ENCODE measurements at places on chromosomes 7 and 10. TPM values are rescaled to one million over a fixed set of nuclear protein-coding genes. Genes with fewer than 3 reads are reported as not detected.

DNA sequence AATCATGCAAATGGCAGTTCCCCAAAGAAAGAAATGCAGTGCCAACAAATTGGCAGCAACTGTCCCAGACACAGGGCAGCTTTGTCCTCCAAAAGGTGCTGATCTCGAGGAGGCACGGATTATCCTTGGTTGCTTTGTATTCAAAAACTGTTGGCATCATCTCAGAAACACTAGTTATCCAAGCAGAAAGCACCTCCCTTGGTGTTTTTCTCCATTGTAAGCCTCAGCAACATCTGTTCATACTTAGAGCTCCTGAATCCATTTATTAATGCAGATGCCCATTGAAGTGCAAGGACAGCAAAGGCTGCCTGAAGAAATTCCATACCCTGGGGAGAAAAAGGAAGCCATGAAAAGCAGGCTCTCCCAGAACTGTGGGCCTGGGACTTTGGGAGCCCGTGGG, 1.1 kb upstream of the NPS start:
- DNase-seq = no peak

- DNase-seq = no peak
Measured at GRCh38 chr7:92994901-92995300, 122.9 kb downstream of the SAMD9 start.

Gene MRLN
- not detected for total RNA-seq

DNA sequence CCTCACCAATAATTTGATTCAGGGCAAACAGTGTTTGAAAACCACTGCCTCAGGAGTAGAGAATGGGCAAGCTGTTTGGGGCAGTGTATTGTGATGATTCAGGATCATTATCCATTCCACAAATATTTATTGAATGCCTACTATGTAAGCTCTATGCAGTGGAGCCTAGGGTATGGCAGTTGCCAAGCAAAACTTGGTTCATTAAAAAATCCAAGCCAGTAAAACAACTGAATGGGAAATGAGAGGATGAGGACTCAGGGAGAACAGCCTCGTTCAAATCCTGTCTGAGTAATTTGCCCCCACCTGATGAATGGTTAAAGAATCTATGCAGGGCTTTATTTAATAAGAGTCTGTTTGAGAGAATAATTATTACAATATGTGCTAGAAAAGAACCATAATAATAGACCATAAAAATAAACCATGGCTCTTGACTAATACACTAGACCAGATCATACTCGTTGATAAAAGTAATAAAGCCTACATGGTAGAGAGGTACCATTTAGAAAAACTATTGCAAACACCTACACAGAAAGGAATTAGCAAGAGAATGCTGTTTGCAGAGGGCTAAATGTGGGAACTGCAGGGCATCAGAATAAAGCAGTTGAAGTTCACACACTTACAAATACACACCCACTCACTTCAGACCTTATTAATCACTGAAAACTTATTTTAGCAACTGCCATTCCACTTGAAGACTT, 71.7 kb downstream of the CREB5 start:
- no peak for DNase-seq

DNA sequence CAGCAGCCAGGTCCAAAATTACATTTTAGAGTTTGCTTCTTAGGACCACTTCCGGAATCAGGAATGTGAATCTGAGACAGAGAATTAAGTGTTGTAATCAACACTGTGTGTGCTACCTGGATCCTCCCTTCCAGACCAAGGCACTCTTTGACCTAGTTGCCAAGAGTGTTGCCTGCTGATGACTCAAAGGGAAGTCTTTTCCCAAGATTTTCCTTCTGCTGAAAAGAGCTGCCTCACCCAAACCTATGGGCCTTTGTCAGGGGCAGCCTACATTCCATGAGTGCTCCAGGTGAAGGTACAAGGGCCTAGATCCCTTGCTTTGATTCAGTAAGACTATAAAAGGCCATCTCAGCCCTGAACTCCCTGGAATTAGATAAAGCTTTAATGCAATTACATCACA, 712.5 kb upstream of the ANKRD30A start:
- no peak for DNase-seq

GRCh38 chr7:66152371-66153191, 37.9 kb downstream of the CRCP start:
- DNase-seq = no peak

DNA sequence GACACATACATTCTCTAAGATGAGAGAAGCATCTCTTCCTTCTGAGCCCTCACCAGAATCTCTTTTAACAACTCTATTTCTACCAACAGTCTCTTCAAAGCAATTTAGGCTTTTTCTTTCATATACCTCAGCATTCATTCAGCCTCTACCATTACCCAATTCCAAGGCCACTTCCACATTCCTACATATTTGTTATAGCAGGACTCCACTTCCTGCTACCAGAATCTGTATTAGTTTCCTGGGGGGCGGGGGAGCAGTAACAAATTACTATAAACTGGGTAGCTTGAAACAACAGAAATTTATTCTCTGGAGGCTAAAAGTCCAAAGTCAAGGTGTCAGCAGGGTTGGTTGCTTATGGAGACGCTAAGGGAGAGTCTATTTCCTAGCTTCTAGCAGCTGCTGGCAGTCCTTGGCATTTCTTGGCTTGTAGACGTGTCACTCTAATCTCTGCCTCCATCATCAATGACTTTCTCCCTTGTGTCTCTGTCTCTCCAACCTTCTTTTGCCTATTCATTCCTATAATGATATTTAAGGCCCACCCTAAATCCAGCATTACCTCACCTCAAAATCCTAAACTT, 7.4 kb downstream of the PRPS1L1 start:
- no peak for DNase-seq

GRCh38 chr10:114911801-114912469, 26.1 kb upstream of the TRUB1 start:
- no peak for DNase-seq

GRCh38 chr7:149873970-149874643, 338 bp downstream of the ATP6V0E2 start:
- DNase-seq = no peak

DNA sequence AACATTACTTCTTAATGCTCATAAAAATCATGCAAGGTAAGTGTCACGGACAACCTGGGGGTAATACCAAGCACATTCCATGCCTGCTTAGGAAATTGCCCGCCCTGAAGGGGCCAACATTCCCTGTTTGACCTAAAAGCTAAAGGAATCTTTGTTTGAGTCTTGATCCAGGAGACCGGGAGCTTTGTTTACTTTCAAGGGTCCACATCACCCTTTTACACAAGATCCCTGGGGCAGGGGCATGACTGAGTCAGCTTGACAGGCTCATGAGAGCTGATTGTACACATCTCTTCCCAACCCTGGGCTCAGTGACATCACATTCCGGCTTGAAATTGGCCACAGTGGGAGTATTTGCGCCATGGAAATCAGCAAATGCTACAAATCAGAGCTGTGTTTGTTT, 248.1 kb upstream of the HABP2 start:
- no peak for DNase-seq

DNA sequence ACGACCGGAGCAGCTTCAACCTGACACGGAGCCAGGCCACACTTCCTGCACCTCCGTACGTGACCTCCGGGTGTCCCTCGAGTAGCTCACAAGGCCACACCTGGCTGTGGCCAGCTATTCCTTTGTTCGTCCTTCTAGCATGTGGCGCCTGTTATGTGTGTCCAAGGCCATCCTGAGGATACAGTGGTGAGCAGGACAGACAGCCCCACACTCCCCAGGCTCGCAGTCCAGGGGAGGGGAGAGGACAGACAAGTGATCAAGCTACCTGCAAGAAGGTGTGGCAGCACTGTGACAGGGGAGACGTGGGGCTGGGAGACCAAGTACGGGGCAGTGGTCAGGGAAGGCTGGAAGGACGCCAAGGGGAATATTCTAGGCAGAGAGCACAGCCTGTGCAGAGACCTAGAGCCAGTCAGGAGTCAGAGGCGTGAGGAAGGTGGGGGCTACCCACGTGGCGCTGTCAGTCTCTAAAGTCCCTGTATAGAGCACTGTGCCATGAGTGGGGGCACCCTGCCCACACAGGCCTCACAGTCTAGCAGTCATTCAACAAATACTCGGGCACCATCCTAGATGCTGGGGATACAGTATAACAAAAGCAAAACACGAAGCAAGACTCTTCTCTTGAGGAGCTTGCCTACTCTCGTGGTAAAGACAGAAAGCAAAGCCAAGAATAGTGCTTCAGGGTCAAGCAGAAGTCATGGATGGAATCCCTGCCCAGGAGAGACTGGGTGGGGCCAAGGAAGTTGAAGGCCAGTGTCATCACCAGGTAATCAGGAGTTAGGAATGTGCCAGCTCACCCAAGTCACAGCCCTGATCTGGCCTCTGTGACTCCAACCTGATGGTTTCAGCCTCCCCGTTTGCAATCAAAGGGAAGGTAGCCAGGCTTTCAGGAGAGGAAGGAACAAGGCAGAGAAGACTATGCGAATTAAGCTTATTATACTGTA, 58.6 kb downstream of the PROSER2 start:
- DNase-seq = no peak

DNA sequence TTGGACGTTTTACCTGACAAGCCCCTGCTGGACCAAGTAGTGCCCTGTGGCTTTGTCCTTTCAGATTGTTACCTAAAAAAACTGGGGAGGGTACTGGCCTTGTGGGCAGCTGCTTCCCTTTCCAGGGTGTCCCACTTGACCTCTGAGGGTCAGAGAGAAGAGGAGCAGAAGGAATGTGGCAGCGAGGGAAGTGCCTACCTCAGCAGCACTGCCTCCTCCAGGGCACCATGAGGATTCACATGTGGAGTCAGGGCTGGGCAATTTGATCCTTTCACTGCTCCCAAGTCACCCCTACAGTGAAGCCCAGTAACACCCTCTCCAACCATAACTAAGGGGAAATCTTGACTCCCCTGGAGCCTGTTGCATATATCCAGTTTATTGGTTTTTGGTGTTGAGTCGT, 64.6 kb downstream of the ITGB1 start:
- DNase-seq = no peak

Gene RNLS
- 7.5 TPM for total RNA-seq

DNA sequence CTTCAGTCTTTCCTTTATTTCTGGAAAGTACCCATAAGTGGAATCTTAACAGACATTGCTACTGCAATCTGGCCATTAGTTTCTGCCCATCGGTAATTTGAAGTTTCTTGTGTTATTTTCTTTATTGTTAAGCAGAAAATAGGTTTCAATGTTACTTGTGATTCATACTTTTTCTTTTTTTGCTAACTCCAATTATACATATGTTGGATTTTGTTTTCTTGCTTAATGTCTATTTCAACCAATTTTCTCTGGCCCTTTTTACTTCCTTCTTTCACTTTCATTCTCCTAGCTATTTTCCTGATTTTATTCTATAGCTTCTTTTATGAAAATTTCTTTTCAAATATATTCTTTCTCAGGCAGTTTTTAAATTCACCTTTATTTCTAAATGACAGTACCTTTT, 457.4 kb downstream of the TCERG1L start:
- no peak for DNase-seq

Gene ICA1
- total RNA-seq = not detected

- DNase-seq = no peak
Measured at GRCh38 chr10:124112891-124113580, 19.6 kb upstream of the CHST15 start.

DNA sequence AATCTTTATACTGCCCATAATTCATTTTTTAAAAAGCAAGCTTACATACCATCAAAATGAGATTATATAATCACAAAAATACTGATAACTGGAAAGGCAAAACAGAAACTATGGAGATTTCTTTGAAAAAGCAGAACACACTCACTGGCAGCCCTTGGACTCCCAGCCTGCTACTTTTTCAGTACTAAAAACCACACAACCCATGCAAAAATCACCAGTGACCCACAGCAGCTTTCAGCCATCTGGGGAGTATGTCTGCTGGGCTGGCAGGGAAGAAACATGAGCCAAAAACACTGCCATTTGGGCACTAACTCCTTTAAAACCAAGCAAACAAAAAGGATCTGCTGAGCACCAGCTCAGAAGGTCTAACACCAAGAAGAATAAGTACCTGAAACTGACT, 80.0 kb upstream of the DDC start:
- DNase-seq = no peak

- peak; percentile 14 for DNase-seq
Measured at GRCh38 chr7:142412551-142413193, 154.8 kb upstream of the PRSS58 start.

Gene IRF5
- 135 TPM for total RNA-seq

Data from B cell (primary cell).